ENCODE measurements at places on chromosomes 7 and 10.

DNA sequence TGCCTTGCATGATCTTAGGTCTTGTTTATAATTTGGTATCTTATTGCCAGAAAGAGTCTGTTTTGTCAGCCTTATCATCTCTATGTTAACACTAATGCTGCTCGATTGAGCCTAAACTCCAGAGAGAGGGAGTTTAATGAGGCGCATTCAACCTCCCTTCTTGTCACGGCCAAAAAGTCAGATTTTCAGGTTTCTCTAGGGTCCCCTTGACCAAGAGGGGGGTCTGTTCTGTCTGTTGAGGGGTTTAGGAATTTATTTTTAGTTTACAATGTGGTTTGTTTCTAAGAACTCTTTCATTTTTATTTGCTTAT is 285.7 kb upstream of the VWC2 start:
- DNase-seq = no peak

- DNase-seq = no peak
Observed at GRCh38 chr7:129438281-129438838, 4.1 kb downstream of the STRIP2 start.

DNA sequence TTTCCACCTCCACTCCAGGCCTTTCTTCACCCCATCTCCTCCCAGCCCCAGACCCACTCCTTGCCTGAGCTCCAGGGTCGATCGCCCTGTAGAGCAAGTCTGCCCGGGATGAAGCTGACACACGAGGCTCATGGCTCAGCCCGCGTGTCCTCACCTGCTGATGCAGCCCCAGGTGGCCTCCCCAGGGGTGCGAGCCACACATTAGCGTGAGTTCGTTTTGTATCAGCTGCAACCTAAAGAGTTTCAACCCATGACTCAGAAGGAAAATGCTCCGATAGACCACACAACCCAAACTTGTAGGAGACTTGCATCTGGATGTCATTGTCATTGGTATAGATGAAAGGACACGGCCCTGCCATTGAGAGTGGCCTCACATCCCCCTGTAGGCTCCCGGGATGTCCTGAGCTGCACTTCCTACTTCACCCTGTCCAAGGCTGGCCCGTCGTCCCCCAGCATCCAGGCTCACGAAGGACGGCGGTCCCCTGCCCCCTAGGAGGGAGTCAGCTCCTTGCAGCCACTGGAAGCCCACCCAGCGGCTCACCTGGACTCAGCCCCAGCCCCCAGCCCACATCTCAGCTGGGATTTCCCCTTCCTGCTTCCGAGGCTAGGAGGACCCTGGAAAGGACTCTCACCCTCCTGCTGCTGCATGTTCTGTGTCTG is 97.7 kb downstream of the HTR5A start:
- DNase-seq = no peak

GRCh38 chr10:36188461-36188860 is 546.4 kb upstream of the FZD8 start:
- DNase-seq = no peak

- DNase-seq = no peak
Observed at GRCh38 chr10:132322586-132323048, 9.4 kb upstream of the LRRC27 start.
